ENCODE measurements at places on chromosomes 3 and 15.

- no peak for DNase-seq
Observed at GRCh38 chr3:115325539-115325938, 178.5 kb upstream of the ZBTB20 start.

DNA sequence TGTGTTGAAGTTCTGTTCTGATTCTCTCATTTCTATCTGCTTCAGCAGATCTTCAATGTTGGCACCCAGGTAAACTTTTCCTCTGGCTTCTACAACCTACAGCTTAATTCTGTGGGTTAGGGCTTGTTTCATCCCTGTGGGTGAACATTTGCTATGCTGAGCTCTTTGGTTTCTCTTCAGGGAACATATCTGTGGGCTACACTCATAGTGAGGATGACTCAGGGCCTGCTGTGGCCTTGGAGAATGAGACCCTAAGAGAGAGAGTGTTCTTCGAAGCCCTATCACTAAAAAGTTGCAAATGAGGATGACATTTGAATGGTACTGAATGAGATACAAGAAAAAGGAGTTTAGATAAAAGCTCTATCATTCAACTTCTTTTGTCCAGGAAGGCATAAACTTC is 346.2 kb upstream of the CBLB start:
- DNase-seq = no peak

GRCh38 chr3:55476515-55476914 is 10.6 kb downstream of the WNT5A start:
- DNase-seq = no peak

DNA sequence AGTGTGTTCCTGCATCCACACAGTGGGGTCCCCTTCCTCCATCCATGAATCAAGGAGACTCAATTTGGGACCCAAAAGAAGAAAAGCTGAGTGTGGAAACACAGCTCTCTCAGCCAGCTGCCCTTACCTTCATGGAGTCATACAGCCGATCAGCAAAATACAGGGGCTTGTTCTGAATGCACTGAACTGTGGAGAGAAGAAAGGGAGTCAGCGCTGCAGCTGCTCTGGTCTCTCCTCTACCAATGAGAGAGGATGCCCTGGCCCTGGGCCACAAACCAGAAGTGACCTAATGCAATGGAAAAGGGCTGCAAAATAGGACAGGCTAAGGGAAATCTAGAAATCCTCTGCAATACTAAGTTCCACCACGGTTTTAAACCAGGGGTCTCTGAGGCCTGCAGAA is 46.7 kb downstream of the ANXA2 start:
- DNase-seq = no peak

DNA sequence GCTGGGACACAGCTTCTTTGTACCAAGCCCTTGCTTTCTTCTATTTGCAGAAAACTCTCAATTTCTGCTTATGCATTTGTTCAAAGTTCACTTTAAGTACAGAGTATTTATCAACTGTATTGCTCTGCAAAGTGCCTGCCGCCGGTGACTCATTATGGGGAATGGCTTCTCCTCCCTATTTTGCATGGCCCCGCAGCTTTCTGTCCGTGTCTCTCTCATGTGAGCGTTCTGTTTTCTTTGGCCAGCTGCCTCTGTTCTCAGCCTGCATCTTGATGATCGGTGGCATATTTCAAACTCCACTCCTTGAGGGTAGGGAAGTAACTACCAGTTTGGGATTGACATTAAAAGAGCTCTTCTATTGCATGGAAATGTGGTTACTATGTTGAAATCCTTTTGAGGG is 28.6 kb upstream of the ST8SIA2 start:
- DNase-seq = no peak

DNA sequence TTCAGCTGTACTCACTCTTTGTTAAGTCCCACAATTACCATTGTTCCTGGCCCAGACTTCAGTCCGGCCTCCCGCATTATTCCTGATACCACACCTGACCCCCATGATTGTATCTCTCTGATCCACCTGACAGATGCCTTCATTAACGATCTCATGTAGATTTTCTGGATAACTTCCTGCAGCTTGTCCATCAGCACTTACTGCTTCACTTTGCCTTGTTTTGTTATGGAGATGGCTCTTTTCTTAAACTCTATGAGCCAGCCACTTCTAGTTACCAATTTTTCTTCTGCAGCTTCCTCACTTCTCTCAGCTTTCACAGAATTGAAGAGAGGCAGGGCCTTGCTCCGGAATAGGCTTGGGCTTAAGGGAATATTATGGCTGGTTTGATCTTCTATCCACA is 1044.2 kb downstream of the PLOD2 start:
- DNase-seq = no peak

GRCh38 chr3:17645074-17645698 is 97.2 kb downstream of the TBC1D5 start:
- no peak for DNase-seq

GRCh38 chr3:156307704-156308103 is 187.3 kb downstream of the KCNAB1 start:
- DNase-seq = no peak

GRCh38 chr15:61839546-61839945 is 220.7 kb downstream of the VPS13C start:
- DNase-seq = no peak

DNA sequence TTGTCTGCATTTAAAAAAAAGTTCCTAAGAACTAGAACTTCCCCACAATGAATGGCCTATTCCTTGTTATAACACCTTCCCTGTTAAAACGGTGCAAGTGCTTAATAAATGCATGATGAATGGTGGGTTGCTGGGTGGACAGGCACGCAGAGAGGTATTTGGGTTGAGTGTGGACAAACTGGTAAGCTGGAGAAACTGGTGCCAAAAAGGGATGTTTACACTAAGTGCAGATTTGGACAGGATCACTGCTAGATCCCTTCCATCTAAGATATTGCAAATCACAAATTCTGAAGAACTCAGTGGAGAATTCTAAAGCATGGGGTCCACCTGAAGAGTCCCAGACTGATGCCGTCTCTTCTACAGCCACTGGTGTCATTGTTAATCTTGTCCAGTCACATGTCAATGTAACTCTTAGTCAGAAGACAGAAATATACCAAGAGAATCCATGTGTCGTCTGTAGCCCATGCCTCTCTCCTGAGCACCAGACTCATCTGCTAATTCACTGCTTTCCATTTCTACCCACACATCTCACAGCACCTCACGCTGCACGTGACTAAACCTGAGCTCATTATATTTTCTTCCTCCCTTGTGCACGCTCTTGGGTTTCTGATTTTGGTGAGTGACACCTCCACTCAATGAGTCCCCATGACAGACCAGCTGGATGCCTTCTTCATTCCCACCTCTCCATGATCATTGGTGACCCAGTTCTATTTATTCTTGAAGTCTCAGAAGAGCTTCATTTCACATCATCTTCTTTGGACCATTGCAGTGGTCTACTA is 328.9 kb downstream of the THSD4 start:
- no peak for DNase-seq

DNA sequence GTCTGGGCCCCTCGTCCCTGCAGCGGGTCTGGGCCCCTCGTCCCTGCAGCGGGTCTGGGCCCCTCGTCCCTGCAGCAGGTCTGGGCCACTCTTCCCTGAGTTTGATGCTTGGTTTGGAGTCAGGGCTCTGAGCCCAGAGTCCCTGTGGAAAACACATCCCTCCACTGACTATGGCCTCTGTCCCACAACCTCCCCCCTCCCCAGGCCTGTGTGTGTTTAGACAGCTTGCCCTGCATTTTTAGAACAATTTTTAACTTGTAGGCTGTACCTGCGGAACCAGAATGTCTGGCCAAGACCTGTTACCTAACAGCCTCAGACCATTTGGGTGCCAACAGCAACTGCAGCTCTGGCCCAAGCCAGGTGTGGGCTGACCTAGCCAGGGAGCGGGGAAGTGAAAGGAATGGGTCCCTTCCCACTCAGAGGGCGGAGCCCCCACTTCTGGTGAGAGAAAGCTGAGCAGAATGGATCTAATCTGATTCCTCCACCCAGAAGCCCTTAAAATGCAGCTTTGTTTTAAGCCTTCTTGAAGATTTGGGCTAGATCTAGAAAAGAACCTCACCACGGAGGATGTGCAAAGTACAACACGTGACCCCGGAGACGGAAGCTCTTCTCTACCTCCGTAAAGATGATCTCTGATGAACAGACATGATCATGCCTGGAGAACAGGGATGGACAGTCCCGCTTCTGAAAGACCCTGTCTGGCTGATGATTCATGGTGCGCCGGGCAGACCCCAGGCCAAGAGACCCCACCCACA is 60.5 kb upstream of the TFRC start:
- no peak for DNase-seq

DNA sequence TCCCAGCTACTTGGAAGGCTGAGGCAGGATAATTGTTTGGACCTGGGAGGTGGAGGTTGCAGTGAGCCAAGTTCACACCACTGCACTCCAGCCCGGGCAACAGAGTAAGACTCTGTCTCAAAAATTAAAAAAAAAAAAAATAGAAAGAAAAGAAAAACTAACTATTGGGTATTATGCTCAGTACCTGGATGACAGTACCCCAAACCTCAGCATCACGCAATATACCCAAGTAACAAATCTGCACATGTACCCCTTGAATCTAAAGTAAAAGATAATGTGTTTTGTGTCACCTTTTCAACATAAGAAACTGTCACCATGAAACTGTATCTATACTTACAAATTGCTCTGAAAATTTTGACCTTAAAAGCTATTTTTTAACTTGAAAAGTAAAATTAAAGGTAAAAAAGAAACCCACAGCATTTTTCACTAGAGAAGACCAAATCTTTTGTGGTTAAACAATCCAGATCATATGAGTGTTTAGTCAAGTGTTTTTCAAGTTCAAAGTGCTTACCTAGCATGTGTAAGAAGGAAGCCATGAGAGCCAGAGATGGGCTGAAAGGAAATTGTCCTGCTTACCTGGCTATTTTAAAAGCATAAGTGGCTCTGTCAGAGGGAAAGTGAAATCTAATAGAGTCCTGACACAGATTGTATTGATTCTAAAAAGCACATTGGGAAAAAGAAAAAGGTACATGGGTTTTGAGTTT is 50.5 kb downstream of the MYO1E start:
- no peak for DNase-seq

GRCh38 chr3:23324745-23325144 is 121.6 kb downstream of the UBE2E2 start:
- no peak for DNase-seq

DNA sequence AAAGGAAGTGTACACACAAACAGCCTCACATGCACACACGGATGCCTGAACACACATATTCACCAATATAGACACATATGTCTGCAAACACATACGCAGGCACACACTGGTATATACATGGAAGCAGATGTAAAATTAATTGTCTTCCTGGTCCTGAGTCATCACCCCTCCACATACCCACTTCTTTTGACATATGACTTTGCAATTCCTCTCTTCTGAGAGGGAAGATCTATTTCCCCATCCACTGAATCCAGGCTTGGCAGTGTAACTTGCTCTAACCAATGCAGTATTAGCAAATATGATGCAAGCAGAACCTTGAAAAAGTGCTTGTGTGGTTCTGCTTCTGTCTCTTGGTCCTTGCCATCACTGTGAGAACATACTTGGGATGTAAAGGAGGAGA is 76.8 kb upstream of the HRH1 start:
- DNase-seq = no peak

GRCh38 chr15:60005352-60006202 is 1.5 kb downstream of the FOXB1 start:
- no peak for DNase-seq

DNA sequence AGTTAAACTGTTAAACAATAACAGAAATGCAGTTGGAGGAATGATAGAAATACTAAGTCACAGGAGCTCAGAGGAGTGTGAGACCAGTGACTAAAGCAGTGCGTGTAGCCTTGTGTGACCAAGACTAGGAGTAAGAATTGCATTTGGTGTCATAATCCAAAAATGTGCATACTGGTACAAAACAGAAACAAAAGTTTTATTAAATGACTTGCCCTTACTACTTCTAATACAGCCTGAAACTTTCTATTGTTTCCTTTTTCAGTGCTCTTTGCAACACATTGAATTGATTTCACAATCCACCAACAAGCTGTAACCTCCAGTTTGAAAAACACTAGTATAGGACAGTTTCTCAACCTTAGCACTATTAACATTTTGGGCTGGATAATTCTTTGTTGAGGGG is 17.1 kb downstream of the SNX1 start:
- DNase-seq = no peak

- DNase-seq = no peak
Observed at GRCh38 chr3:142433110-142433509, 14.7 kb downstream of the XRN1 start.

DNA sequence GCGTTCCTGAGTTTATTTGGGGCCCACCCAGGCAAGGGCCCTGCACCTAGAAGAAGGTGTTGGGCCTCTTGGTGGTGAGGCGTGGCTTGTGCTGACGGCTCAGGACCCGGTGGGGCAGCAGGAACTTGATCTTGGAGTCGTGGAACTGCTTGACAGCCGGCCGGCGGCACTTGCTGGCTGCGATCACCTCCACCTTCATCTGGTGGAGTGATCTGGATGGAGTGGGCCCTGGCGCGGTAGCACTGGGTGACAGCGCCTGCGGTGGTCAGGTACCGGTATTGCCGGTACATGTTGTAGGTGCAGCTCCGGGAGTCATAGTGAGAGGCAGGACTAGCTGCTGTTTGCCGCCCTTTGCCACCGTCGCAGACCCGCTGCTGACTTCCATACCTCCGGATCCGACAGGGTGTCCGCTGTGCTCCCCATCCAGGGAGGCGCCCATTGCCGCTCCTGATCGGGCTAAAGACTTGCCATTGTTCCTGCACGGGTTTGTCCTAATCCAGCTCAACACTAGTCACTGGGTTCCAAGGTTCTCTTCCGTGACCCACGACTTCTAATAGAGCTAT is 136.8 kb downstream of the ANO10 start:
- no peak for DNase-seq

GRCh38 chr3:17006132-17006852 is 121.5 kb downstream of the PLCL2 start:
- no peak for DNase-seq

DNA sequence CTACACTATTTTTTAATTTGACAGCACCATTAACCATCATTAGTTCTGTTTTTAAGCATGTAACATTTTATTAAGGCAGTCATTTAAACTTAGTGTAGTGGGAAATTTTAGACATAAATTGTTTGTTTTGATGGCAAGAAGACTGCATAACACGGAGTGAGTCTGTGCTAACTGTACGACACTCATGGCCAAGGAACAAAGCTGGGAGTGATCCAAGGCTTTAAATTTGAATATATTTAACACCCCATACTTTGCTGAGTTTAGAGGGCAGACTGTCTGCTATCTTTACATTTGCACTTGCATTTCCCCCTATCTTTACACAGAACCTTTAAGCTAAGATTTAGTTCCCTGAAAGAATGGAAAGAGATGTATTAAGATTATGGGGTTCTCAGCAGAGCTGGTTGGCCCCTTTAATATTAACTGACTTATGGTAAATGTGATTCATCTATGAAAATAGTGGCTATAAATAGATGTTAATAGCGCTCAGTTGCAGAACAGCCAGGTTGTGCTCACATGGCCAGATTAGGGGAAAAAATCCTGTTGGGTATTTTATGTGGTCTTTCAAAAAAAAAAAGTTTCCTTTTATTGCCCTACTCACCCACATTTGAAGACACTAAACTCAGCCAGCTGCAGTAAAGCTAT is 120.7 kb downstream of the CMSS1 start:
- DNase-seq = peak; percentile 35

DNA sequence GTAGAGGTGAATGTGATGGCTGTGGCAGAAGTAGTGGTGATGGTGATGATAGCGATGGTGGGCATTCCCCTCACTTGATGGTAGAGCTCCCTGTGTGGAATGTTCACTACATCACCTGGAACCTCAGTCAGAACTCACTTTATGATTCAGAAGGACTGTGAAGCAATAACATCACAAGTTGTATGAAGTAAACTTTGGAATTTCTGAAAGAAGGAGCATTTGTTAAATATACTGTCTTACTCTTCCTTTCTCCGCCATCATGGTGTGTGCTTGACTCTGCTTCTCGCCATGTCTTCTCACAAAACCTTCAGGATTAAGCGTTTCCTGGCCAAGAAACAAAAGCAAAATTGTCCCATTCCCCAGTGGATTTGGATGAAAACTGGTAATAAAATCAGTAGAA is at the start of gene PP2D1:
Gene PP2D1, minus strand, starts transcription at position 101 of the 400 bp plus-strand sequence. CDS start 192 bp downstream, outside the sequence.
- no peak for DNase-seq
